ENCODE measurements at places on chromosomes 3 and 15.

GRCh38 chr3:176690083-176690869 is 507.0 kb downstream of the TBL1XR1 start:
- DNase-seq: no peak

- DNase-seq: no peak
Observed at GRCh38 chr3:194062830-194063229, 73.1 kb upstream of the HES1 start.

GRCh38 chr3:15271785-15272381 is 60.5 kb downstream of the SH3BP5 start:
- DNase-seq: peak; percentile 63

DNA sequence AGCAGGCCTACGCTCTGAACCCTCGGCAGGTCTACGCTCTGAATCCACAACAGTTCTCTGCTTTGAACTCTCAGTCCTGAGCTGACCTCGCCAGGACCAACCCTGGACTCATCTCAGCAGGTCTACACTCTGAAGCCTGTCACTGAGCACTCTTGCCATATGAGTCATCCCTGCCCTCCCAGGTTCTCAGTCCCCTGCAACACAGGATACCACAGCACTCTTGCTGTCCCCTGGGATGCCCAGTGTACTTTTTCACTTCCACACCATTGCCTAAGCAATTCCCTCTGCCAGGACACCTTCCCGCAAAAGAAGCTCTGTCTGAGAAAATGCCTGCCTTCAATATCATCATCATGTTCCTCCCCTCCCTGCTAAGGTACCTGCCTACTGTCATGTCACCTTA is 42.0 kb downstream of the NUP210 start:
- no peak for DNase-seq

DNA sequence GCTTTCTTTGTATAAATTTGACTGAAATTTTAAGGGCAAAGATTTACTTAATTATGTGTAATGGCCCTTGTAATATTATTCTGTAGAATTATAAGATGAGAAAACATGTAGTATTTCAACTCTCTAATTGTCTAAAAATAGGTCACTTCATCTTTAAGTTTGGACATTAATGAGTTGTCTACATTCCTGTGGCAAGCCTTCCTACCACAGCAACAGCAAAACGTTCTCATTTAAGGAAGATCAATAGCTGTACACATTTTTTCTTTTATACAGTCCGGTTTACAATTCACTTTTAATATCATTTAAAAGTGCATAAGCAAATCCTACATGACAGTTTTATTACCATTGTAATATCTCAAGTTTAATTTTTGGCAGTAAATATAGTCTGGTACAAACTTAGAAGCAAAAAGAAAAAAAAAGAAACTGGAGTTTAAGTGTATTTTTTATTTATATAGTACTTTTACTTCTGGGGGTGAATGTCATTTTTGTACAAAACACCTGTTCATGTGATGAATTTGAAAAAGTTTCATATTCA is 501.8 kb downstream of the ZPLD1 start:
- DNase-seq: peak; percentile 8

DNA sequence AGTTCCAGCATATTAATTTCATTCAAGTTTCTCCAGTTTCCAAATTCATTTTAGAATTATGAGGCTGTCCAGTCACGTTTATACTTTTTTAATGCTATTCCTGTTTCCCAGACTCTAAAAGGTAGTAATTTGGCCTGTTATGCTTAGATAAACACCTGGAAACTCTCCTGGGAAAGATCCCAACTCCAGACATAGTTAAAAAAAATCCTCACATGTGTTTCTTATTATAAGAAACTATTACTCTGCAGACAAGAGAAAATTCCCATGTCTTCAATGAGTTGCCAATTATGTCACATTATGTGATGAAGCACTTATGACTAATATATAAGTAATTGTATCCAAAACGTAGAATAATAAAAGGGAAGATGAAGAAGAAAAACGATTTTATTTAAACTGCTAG is 137.1 kb upstream of the TMC3 start:
- peak; percentile 82 for DNase-seq
